ENCODE measurements at places on chromosomes 1 and 21. TPM values are rescaled to one million over a fixed set of nuclear protein-coding genes. Genes with fewer than 3 reads are reported as not detected.

DNA sequence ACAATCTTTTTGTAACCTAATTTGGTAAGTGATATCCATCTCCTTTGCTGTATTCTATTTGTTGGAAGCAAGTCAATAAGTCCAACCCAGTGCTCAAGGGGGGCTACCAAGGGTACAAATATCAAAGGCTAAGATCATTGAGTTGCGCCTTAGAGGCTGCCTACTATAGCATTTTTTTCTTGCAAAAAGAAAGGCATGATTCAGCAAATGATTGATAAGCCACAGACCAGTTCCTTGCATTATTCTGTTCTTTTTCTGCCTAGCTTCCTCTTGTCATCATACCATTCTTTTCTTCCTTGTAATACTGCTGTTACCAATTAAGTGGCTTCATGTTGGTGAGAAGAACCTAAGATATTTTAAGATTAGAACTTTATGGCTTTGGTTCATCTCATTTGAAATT, 29.8 kb upstream of the BARHL2 start:
- DNase-seq = no peak

GRCh38 chr21:36199021-36199420, 42.4 kb downstream of the DOP1B start:
- no peak for DNase-seq

GRCh38 chr1:81841795-81842194, 41.1 kb downstream of the ADGRL2 start:
- DNase-seq = no peak

The TDRD5 gene
- not detected for total RNA-seq

The ECM1 gene
- total RNA-seq = 5.1 TPM
